Stimulated activated CD4-positive, alpha-beta T cell treated with anti-CD3 and anti-CD28 coated beads, Interleukin-12 subunit alpha, Interleukin-12 subunit beta, amount 100 ng/mL, for 24 hours (primary cell): ENCODE measurements at places on chromosomes 7 and 10.

DNA sequence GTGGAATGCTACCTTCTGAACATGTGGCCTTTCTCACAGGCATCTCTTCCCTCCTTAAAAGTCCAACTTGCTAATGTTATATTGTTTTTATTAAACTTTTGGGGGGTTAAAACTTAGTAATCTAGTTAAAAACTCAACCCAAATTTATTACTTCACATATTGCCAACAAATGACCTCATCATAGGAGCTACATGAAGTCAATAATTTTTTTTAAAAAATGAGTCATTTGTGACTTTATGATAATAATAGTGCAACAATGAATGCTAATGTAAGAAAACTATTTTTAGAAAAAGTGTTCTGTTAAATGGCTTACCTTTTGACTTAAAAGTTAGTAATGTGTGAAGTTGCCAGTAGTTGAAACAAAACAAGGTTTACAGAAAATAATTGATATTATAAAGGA lies 325.9 kb upstream of the FZD1 start:
- no peak for DNase-seq

- DNase-seq = no peak
These were observed 16.7 kb downstream of the LSMEM1 start for GRCh38 chr7:112497481-112497880.

GRCh38 chr7:43926798-43927123 lies 525 bp downstream of the UBE2D4 start:
- no peak for DNase-seq

DNA sequence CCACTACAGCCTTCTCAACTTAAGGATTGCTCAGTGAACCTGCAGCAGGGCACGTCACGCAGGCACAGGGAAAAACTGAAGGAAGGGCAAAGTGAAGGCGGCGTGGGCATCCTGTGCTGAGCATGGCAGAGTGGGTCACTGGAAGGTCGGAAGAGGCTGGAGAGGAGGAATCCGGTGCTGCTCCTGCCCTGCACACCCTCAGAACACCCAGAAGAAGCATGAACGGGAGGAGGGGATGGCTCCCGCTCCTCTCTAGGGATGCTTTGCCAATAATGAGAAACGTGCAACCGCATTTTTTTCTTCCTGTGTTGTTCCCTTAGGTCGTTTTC lies 175.1 kb downstream of the TNS3 start:
- no peak for DNase-seq

- no peak for DNase-seq
These were observed 17.4 kb upstream of the GPR141 start for GRCh38 chr7:37666026-37666799.

DNA sequence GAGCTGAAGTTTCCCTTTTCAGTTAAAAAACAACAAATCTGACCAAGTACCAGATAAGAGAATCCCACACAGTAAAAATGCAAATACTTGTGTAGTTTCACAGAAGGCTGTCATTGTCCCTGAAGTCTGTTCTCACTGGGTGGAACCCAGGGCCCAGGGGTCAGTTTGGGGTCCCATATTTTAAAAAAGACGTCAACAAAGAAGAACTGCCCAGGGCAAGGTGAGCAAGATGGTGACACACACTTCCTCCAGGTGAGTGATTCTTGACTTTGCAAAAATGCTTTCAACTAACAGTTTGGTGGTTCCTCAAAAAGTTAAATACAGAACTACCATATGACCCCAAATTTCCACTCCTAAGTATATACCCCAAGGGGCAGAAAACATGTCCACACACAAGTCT lies 36.8 kb downstream of the PDIA4 start:
- no peak for DNase-seq

- no peak for DNase-seq
These were observed 1081.5 kb upstream of the C7orf33 start for GRCh38 chr7:147509035-147509501.

DNA sequence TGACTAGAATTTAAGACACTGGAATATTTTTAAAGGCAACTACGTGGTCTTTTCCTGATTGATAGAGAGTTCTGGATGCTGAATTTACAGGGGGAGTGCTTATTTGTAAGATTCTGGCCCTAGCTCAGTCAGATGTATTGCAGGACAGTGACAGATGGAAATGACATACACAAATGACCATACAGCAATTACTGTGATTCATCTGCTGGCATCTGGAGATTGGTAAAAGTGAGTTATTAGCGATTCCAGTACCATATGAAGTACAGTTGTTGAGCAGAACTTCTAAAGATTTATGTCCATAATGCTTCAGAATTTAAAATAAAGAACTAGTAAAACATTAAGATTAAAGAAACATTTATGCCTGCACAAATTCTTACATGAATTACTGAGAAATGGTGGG lies 243.2 kb downstream of the CRPPA start:
- DNase-seq = no peak
